Vagina (tissue), 2 donors: ENCODE measurements at places on chromosomes 13 and 19. TPM values are rescaled to one million over a fixed set of nuclear protein-coding genes. Genes with fewer than 3 reads are reported as not detected.

Gene TIMM13
- 20.9 TPM for total RNA-seq

DNA sequence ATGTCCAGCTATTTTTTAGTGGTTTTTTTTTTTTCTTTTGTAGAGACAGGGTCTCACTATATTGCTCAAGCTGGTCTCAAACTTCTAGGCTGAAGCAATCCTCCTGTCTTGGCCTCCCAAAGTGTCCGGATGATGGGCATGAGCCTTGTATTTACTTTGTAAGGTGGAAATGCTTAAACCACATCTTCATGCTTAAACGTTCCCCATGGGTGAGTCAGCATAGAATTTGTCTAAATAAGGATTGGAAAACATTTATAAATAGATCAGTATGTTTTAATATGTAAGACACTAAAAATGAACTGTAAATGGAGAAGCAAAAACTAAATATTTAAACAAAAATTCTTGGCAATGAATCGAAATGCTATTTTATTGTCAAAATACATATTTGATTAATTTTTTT lies 698.0 kb downstream of the PCDH9 start:
- DNase-seq, result no peak

- DNase-seq, result no peak
Measured at GRCh38 chr13:81540777-81541176, 1199.9 kb upstream of the SPRY2 start.

Gene ELANE
- not detected for total RNA-seq

DNA sequence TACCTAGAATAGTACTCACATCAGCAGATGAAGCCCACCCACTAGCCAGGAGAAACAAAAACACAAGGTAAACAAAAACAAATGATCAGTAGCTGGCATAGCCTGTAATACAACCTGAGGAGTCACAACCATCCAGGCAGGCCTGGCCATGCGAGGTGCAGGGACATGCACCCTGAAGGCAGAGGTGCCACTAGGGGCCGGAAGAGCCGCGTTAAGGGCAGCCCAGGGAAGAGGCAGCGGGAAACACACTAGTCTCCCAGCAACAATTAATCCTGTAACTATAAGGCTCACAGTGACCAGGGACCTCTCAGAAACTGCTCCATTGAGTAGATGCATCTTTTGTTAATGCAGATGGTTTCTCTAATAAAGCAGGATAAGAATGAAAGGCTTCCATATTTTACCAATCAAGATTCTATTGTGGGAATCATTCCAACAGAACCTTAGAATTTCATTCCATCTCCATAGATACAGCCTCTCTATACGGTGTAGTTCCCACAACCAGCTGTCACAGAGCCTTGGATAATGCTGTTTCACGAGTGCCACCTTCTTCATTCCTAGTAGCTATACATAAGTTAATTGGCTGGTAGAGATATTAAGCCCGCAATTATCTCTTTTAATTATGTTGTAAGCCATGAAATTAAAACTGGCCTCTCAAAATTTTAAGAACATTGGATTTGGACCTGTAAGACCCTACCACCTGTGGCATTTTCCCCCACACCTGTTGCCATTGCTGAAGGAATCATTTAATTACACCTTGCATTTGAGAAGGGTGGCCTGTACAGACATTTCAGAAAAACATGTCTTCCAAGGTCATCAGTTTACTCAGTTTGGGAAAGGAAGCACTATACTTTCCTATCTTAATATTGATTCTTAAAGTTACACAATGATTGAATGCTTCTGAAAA lies 28.7 kb downstream of the ANKRD10 start:
- no peak for DNase-seq
